ENCODE measurements at places on chromosomes 2 and 18. TPM values are rescaled to one million over a fixed set of nuclear protein-coding genes. Genes with fewer than 3 reads are reported as not detected.

GRCh38 chr18:36043153-36043552, 24.2 kb downstream of the RPRD1A start:
- no peak for DNase-seq

- DNase-seq: no peak
Measured at GRCh38 chr2:46915281-46915810, at the start of gene MCFD2. MCFD2 (minus strand) TSS chr2:46915806; CDS start chr2:46909171, 6,635 bp downstream.

DNA sequence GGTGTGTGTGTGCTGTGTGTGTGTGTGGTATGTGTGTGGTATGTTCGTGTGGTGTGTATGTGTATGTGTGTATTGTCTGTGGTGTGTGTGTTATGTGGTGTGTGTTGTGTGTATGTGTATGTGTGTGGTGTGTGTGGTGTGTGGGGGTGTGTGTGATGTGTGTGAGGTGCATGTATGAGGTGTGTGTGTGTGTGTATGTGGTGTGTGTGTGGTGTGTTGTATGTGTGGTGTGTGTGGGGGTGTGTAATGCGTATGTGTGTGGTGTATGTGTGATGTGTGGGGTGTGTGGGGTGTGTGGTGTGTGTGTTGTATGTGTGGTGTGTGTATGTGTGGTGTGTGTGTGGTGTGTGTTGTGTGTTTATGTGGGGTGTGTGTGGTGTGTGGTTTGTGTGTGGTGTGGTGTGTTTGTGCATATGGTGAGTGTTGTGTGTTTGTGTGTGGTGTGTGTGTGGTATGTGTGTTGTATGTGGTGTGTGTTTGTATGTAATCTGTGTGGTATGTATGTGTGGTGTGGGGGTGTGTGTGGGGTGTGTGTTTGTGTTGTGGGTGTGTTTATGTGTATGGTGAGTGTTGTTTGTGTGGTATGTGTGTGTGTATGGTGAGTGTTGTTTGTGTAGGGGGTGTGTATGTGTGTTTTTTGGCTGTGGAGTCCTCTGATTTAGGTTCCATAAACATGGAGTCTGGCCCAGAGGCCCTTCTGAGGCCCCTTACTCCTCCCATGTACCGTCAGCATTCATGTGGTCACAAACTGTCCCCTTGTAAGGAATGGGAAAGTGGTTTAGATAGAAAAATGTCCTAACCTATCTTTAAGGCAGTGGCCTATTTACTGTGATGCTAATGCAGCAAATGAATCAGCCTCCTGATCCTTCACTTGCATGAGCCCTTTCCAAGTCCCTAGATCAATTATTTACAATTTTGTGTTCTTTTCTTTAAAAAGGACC, 116.0 kb downstream of the ALPK2 start:
- no peak for DNase-seq

GRCh38 chr18:43572163-43572562, 294.9 kb upstream of the SYT4 start:
- no peak for DNase-seq

GRCh38 chr2:3466482-3466863, 52.9 kb downstream of the ADI1 start:
- no peak for DNase-seq

Gene INO80B
- 4.5 TPM for total RNA-seq

- DNase-seq: peak; percentile 65
Measured at GRCh38 chr2:66897181-66897580, 462.3 kb downstream of the MEIS1 start.

DNA sequence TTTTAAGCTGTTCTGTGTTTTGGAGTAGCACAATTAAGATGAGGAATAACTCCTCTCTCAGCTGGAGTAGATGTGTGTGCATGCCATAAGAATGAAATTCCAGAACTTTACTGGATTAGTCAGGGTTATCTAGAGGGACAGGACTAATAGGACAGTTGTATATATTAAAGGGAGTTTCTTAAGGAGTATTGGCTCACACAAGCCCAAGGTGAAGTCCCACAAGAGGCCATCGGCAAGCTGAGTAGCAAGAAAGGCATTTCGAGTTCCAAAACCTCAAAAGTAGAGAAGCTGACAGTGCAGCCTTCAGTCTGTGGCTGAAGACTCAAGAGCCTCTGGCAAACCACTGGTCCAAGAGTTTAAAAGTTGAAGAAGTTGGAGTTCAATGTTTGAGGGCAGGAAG, 113.7 kb downstream of the RIT2 start:
- peak; percentile 0 for DNase-seq

DNA sequence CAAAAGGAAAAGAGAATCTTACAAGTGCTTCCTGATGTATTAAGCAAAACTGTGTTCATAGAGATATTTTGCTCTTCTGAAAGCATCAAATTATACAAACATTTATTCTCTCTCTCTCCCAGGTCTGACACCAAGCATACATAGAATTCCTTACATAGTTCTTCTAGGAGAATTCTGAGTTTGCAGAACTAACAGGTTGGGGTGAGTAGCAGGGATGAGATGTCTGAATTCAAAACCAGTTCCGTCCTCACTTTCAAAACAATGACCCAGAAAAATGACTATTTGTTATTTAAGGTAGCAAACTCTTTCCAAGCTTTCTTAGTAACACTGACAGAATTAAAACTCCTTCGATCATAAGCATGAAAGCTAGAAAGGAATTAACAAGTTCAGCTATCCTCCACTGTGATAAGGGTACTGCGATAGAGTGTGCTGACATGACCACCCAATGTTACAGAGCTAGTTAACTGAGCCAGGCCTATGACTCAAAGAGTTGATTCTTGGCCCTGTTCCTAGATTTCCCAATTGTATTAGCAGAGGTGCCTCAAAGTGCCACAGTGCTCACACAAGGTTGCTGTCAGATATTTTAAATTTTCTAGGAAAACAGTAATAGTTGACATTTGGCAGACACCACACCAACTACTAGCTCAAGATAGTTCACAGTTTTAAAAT, 85.8 kb upstream of the SETBP1 start:
- DNase-seq: peak; percentile 59

Gene SCYGR5
- not detected for total RNA-seq

- peak; percentile 93 for DNase-seq
Measured at GRCh38 chr2:134014196-134014960, 239.5 kb upstream of the MGAT5 start.

DNA sequence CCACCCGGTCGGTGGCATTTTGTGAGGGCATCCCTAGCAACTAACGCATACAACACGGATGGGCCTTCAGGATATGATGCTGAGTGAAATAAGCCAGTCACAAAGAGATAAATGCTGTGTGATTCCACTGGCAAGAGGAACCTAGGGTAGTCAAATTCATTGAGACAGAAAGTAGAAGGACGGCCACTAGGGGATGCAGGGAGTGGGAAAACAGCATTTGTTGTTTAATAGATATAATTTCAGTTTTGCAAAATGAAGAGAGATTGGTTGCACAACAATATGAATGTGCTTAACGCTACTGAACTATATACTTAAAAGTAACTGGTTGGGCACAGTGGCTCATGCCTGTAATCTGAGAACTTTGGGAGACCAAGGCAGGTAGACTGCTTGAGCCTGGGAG, 112.9 kb downstream of the AFF3 start:
- DNase-seq: no peak

- peak; percentile 47 for DNase-seq
Measured at GRCh38 chr18:10351219-10351818, 103.1 kb upstream of the APCDD1 start.

DNA sequence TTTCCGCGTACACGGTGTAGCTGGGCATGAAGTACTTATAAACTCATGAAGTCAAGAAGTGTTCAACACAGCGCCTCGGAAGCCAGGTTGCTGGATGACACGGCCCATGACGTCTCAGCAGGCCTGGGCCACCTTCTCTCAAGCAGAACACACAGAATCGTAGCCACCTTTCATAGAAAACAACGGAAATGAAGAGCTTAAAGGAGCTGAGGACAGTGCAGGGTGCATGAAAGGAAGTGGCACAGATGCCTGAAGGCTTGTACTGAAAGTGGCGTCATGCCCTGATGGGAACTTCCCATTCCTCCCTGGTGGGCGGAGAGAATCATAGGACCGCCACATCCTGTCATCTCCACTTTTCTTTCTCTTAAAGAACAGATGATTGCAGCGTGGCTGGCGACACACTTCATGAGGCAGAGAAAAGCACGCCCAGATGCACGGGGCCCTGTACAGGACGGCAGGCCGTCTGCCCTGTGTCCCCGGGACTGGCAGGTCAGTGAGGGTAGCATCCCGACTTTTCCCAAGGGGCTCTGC, 31.1 kb downstream of the HDAC4 start:
- DNase-seq: no peak

DNA sequence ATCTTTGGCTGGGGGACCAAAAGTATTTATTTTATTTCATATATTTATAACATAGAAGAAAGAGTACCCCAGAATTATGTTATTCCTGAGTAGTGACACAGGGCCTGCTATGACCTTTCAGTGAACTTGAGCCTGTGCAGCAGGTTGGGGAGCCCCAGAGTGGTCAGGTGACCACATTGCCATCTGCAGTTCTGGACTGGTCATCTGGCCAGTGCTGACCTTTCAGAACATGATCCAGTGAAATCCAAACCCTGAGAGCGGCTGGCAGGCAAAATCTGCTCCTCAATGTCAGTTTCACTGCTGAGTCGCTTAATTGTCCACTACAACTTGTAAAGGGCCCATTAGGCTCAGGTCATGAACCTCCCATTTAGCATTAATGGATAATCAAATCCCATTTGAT, 336.7 kb upstream of the KCNH7 start:
- no peak for DNase-seq

Gene ZAP70
- total RNA-seq: not detected

- DNase-seq: no peak
Measured at GRCh38 chr2:109689182-109689930, 75.2 kb downstream of the SOWAHC start.

DNA sequence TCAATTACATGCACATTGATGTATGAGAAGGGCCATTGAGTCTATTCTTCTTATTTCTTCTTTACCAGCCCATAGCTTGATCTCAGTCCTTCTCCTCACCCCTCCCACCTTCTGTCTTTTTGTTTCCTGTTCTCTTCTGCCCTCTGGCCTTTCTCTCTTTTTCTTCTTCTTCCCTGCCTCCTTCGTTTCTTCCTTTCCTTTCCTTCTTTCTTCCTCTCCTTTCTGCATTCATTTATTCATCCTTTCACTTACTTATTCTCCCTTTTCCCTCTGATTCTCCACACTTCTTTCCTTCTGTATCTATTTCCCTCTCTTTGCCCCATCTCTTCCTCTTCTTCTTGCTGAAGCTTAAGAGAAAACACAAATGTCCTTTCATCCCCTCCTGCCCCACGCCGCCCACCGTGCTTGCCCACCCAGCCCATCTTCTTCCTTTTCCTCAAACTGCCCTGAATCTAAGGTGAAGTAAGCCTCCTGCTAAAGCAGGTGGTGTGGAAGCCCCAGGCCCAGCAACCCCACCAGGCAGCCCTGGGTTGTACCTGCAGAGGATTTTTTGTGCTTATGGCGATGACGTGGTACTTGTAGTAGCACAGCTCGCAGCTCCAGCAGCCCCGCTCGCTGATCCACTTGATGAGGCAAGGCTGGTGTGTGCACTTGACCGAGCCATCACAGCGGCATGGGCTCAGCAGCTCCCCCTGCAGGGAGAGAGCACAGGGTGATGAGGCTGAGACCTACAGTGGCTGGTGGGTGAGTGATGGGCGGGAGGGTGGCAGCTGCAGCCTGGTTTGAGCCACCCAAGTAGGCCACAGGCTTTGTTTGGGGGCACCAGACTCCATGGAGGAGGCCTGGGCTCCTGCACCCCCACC, 89.0 kb downstream of the MARCHF4 start:
- no peak for DNase-seq

- DNase-seq: no peak
Measured at GRCh38 chr18:31098878-31099277, 3.3 kb downstream of the DSC2 start.

- no peak for DNase-seq
Measured at GRCh38 chr18:56645415-56646016, 5.6 kb upstream of the WDR7 start.

Gene PIAS2
- total RNA-seq: 28.9 TPM

- DNase-seq: no peak
Measured at GRCh38 chr2:128752691-128753263, 434.1 kb upstream of the HS6ST1 start.

DNA sequence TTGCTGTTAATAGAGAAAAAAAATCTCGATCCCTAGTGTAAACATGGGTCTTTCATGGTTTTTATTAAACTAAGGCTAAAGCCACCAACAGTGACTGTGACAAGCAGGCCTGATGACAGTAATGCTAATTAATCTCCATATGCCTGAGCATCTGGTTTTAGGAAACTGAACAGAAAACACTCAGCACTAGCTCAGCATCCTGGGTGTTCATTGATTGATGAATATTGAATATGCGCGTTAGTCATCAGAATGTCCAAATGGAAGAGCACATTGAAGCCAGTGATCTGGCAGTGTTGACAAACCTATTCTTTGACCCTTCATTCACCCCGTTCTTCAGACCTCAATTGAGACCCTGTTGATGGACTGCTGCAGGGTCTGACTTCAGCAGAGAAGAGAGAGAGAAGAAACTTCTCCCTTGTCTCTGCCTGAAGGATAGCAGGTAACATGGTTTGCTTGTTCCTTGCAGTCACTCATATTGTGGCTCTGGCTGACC, 283.8 kb downstream of the RDH14 start:
- DNase-seq: no peak

- no peak for DNase-seq
Measured at GRCh38 chr2:121736140-121736461, 574 bp downstream of the NIFK start.

- peak; percentile 77 for DNase-seq
Measured at GRCh38 chr2:46068636-46069035, 228.6 kb upstream of the EPAS1 start.

DNA sequence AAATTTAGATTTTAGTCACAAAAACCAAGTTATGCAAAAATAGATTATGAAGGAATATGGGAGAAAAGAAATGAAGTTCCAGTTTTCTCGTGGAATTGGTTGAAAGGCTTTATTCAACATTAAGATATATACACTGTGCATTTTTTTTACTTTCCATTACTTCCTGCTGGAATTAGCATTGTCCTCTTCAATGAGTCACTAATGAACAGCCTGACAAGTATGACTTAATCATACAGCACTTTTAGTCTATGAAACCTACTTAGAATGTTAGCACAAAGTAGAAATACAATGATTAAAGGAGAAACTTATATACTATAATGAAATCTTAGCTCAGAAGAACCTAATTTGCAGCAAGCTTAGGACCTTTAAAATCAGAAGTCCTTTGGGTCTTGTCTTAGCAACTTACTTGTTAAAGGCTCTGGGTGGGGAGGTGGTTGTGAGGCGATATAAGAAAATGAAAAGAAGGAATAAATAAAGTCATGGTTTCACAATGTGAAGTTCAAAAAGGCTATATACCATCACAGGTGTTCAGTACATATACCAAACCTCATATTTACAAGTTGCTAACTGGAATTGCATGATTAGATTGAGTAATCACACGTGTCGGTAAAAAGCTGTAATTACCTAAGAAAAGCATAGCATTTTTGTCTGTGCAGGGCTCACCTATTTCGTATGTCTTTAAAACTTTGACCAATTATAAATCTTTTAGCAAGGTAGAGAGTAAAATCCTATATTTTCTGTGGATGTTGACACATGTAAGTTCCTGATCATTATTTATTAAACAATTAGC, 236.8 kb downstream of the CAMKMT start:
- no peak for DNase-seq

Data from IMR-90 (cell line).